ENCODE measurements at places on chromosomes 3 and 15.
A peak's percentile ranks its signal among the peaks of the same experiment; 100 is the strongest.

DNA sequence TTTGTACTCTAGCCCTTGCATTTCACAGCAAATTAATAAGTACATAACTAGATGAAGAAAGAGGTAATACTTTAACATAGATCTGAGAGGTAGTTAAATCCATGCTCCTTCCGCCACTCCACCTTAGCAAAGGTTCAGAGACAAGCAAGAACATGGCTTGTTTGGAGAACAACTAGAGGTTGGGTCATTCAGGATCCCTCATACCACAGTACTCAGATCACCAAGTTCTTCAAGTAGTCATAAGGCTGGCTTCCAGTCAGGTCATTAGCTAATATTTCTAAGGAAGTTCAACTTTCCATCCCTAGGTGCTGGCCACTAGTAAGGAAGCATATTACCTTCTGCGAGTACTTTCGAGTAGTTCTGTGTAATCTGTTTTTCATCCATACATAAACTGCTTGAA is 44.1 kb downstream of the CD200R1 start:
- no peak for DNase-seq

GRCh38 chr15:78301326-78301725 is 1.9 kb upstream of the SKIC8 start:
- no peak for DNase-seq

GRCh38 chr3:185976977-185977678 is 39.3 kb upstream of the TRA2B start:
- peak; percentile 61 for DNase-seq

GRCh38 chr3:186308549-186308948 is 53.5 kb downstream of the DGKG start:
- no peak for DNase-seq

- no peak for DNase-seq
These were observed 47.8 kb downstream of the SPRED1 start for GRCh38 chr15:38300395-38300794.

- no peak for DNase-seq
These were observed 89.4 kb downstream of the PLOD2 start for GRCh38 chr3:146071632-146072031.

DNA sequence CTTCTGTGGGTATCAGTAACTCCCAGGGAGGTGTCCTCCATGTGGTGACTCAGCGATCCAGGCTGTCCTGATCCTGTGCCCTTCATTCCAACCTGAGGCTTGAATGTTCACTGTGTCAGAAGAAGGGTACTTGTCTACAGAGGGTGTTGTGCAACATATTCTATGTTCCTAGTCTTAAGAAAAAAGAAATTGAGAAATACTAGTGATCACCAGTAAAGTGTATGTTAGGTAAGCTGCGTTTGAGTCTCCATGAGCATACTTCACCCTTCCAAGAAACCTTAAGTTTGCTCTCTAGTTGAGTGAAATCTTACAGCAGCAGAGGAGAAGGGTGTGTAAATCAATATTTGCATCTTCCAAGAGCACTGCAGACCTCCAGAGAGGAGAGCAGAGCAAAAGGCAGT is 122.2 kb upstream of the SLC24A5 start:
- DNase-seq: no peak

DNA sequence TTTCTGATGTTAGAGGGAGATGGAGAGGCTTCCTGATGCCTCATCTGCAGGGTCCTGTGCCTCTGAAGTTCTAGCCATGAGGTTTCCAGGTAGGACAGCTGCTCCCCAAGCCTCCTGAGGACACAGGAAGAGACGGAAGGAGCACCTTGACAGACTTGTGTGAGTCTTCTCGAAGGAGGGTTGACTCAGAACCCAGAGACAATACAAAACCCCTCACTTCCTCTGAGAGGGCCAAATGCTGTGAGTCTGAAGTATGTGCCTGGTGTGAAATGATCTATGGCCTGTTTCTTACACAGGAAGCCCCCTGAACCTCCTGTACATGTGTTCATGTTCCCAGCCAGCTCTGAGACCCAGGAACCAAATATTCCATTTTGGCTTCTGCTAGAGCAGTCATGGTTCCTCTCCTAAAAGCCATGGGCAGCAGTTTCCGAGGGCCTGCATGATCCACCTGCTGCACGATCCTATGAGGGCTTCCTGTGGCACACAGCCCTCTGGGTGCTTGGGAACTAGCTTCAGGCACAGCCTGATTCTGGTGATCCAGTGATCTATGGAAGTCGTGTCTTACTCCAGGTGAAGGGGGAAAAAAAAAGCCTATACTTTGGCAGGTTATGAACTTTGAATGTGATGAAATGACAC is 62.2 kb downstream of the AAGAB start:
- no peak for DNase-seq

- no peak for DNase-seq
These were observed 83.2 kb upstream of the NEDD4 start for GRCh38 chr15:56076640-56077039.

DNA sequence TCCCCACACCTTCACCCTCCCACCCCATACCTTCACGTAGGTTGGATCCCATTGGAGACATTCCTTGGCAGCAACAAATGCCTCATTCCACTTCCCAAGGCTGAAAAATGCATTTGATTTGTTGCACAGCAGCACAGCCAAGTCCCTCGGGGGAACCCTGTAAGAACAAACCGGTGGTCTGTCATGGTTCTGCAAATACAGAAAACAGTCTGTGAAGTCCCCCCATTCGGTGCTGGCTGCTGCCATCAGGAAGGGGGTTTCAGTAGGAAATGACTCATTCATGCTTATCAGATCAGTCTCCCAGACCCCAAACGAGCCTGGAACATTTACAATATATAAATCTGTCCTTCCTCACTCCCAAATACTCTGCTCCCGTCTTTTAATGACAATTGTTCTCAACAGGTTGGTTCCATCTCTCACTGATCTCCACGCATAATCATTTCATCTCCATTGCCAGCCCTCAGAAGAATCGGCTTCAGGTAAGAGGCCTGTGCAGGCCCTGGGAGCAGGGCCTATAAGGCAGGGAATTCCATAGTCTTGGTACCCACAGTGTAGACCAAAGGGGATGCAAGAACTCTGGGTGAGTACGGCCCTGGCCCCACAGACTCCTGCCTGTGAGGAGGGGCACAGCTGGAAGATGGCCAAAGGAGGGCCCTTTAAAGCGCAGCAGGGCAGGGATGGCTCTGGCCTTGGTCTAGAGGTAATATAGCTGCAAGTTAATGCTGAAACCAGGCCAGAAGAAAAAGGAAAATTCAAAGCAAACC is 41.6 kb downstream of the TRANK1 start:
- DNase-seq: no peak

GRCh38 chr3:52204337-52205073 is 6.5 kb downstream of the ALAS1 start:
- DNase-seq: no peak

GRCh38 chr3:150495563-150496168 is 50.6 kb downstream of the SERP1 start:
- peak; percentile 54 for DNase-seq

- DNase-seq: no peak
These were observed 532.8 kb downstream of the FOXP1 start for GRCh38 chr3:71050538-71051258.

GRCh38 chr3:29141918-29142275 is 139.0 kb upstream of the RBMS3 start:
- DNase-seq: no peak

DNA sequence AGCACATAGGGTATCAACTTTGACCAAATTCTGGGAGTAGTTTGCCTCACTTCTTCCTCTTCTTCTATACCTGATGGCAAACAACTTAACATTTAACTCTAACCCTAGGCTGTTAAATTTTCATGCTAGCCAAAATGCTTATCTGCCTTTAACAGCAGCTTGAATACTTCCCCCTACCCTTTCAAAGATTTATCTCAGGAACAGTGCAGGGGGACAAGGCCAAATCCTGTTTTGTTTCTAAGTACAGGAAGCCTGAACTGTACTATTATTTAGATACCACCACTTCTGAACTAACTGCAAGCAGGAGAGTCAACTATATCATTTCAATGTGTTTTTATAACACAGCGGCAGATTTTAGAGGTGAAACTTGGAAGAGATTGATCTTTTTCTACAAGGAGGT is 104.0 kb upstream of the CNTN6 start:
- no peak for DNase-seq

DNA sequence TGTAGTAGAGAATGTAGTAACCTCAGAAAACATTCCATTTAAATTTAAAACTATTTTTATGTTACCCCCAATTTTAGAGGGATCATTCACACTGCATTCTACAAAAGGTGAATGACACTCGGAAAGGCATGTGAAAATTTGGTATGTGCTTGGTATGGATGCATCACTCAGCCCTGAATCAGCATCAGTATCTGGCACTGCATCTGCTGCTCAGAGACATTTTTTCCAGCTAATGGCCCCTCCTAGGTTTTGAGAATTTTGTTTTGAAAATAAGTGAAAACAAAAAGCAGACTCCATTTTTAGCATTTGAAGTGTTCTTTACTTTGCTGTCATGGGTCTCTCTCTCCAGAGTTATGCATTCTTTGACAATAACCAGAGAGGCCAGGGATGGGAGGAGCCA is 15.6 kb upstream of the WWTR1 start:
- DNase-seq: no peak

DNA sequence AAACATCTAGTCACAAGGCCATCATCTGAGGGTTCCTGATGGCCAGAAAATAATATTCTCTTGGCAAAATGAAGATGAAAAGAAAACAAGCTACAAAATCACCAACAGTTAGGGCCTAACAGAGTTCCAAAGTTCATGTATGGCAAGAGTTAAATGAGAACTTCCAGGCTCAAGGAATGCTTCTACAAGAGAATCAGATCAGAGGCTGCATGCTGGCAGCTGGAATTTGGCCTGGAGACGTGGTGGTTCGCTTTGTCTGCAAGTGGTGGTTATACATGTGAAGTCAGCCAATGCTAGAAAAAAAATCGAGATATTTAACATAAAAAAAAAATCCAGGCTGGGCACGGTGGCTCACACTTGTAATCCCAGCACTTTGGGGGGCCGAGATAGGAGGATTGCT is 5.6 kb downstream of the SIAH2 start:
- no peak for DNase-seq

DNA sequence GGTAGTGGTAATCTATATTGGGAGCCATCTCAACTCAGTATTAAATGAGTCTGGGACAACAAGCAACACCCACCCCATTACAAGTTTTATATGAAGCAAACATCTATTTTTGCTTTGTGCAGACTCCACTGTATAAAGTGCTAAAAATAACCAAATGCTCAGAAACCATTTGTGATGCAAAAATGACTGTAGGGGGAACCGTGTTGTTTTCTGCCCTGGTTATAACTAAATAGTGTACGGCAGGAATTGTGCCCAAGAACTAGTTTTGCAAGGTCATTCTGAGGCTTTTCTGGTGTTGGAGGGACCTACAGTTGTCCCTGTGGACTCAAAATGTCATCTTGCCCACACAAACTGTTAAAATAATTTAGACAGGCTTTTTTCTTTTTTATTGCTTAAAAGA is 88.3 kb downstream of the ITPR1 start:
- DNase-seq: no peak

- no peak for DNase-seq
These were observed 601.0 kb upstream of the EPHA6 start for GRCh38 chr3:96213393-96213792.

DNA sequence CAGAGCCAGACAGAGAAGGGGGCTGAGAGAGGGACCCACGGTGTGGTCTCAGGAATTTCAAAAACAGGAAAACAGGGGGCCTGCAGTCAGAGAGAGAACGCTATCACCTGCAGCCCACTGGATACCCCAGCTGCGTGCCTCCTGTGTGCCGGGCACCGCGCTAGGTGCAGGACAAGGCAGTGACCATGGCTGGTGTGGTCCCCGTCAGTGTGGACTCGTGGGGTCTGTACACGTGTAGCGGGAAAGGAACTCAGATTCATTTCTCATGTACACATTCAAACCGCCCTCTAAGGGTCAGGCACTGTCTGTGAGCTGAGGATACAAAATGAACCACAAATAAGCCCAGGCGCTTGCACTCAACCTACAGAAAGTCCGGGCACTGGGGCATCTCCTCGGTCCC is 20.9 kb downstream of the SSUH2 start:
- DNase-seq: no peak

DNA sequence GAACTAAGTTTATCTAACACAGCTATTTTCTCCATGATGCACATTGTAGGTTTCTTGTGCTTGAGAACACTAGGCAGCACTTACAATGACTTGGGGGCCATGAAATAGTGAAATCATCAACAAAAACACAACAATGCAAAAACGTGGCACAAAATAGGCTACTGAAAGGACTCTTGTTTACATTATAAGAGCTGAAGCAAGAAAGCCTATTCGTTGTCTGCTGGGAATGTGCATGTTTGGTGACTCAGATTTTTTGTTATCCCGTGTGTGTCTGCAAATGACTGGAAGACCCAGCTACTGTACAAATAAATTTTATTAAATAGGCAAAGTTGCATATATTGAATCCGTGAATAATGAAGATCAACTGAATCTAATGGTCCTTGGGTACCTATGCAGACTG is 85.0 kb downstream of the TCF12 start:
- peak; percentile 28 for DNase-seq

DNA sequence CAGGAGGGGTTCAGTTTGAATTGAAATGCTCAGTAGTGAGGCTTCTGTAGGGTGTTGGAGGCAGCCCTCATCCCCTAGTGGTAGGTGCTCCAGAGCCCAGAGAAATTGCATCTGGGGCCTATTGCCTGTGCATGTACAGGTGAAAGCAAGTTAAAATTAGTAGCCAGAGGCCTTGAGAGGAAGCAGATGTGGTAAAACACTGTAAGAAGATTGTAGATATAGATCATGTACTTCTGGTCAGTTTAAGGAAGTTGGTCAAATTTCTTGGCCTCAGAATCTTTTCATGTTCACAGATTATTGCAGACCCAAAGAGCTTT is 34.6 kb downstream of the IGSF10 start:
- DNase-seq: no peak

DNA sequence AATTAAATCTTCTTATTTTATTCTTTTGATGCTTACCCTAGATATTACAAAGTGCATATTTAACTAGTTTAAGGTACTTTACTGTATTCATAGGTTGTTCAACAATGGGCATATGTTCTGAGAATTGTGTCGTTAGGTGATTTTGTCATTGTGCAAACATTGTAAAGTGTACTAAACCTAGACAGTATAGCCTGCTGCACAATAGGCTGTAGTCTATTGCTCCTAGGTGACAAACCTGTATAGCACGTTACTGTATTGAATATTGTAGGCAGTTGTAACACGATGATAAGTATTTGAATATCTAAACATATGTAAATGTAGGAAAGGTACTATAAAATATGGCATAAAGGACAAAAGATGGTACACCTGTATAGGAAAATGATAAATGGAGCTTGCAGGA is 100.7 kb downstream of the CACNA2D3 start:
- no peak for DNase-seq

DNA sequence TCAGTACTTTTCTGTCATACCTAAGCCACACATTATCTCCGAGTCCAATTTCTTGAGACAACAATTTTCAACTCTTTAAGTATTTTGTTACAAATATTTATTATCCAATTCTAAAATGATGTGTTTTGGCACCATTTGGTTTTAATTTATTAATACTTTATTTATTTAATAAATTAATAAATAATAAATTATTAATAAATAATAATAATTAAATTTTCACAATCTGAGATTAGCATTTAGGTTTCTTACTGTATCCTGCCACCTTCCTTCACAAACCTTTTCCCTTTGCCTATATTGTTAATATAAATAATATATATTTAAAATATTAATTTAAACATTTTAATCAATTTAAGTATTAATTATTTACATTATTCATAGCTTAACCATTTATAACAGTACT is 23.9 kb downstream of the TMEM207 start:
- no peak for DNase-seq
